ENCODE measurements at places on chromosomes 7 and 10.
A peak's percentile ranks its signal among the peaks of the same experiment; 100 is the strongest.

GRCh38 chr10:95834406-95834805, 73.4 kb upstream of the CC2D2B start:
- no peak for DNase-seq

- no peak for DNase-seq
Measured at GRCh38 chr10:99709480-99710229, 22.3 kb downstream of the COX15 start.

DNA sequence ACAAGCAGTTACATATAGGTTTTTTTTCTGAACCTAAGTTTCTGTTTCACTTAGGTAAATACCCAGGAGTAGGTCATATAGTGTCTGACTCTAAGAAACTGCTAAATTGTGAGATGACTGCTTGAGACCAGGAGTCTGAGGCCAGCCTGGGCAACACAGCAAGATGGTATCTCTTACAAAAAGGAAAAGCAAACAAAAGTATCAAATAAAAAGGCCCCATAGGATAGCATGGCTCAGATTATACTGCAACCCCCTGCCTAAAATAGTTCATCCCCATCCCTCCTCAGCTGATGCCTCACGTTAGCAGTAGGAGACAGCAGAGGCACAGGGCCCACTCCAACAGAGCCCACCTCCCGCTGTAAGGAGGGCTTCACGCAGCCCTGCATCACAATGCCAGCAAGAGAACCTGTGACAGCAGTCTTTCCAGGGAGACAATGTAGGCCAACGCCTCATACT, 90.3 kb downstream of the SRPK2 start:
- no peak for DNase-seq

DNA sequence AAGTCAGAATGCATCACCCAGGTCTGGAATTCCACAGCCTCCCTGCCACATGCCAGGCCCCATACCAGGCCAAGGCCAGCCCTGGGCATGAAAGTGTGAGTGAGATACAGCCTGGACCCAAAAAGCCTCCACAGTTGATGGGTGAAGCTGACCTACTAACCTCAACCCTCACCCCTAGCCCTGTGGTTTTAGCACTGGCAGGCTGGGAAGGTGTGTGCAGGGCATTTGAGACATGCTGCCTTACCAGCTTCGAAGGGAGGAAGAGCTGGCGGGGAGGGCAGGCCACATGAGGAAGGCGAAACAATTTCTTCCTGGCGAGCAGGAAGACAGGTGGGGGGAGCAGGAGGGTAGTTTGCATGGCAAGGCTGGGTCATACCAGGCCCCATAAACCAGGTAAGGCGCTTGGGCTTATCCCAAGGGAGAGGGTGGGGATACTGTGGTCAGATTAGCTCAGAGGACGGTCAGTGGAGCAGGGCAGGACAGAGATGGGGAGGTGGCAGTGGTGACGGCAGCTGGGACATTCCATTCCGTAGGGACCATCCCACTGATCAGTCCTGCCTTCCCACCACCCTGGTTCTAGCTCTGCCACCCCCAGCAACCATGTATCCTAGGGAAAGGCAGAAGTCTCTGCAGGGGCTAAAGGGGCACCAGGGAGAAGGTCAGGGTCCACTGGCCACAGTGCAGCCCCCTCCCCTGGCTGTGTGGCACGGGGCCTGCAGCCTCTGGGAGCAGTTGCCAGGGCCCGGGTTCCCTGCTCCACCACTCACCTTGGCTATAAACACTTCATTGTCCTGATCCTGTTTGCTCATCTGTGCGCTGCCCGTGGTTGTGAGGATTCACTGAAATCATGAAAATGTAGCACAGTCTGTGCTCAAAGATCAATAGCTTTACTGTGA, 155.8 kb downstream of the NRF1 start:
- DNase-seq, result no peak

DNA sequence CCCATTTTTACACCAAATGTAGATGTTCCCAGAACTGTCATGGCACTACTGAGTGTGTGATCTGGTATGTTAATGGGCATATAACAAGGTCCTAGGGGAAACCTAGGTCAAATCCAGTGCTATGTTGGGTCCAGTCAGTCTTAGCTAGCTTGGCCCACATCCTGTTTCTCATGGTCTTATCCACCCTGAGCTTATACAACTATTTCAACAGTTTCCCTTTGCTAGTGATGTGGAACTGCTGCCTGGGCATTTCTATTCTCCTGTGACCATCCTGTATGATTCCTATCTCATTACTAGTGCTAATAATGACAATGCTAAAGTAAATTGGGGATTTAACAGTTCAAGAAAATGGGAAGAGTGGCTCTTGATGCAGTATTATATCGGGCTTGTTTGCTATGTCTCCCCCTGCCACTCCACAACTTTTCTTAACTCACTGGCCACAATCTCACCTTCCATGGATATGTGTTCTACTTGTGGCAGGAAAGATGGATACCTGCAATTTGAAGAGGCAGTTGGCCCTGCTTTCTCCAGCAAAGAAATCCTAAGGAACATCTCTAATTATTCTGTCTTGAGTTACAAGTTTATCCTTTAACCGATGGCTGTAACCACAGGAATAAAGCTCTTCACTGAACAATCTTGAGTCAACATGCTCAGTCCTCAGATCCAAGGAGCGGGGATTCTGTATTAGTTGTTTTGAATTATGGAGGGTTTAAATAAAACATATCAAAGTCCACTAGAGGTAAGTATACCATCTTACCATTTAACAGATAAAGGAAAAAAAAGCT, 707.8 kb downstream of the XPNPEP1 start:
- DNase-seq, result no peak

DNA sequence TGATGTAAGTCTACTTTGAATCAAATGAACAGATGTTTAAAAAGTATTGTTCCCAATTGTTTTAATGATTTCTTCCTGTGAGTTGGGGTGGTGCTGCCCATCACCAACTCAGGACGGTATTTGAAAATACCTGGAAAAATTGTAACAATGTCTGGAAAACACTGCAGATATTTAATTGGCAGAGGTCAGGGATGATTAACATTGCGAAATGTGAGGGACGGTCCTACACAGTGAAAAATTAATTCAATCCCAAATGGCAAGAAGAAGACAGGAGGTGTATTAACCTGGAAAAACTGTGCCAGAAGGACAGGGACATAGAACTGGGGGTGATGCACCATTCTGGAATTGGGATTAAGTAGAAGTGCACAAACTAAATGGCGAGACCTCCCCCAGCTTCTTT, 29.6 kb downstream of the ANKIB1 start:
- no peak for DNase-seq

GRCh38 chr7:113199136-113199535, 80.8 kb upstream of the SMIM30 start:
- no peak for DNase-seq

- DNase-seq, result no peak
Measured at GRCh38 chr10:74167443-74167842, 16.4 kb downstream of the ADK start.

DNA sequence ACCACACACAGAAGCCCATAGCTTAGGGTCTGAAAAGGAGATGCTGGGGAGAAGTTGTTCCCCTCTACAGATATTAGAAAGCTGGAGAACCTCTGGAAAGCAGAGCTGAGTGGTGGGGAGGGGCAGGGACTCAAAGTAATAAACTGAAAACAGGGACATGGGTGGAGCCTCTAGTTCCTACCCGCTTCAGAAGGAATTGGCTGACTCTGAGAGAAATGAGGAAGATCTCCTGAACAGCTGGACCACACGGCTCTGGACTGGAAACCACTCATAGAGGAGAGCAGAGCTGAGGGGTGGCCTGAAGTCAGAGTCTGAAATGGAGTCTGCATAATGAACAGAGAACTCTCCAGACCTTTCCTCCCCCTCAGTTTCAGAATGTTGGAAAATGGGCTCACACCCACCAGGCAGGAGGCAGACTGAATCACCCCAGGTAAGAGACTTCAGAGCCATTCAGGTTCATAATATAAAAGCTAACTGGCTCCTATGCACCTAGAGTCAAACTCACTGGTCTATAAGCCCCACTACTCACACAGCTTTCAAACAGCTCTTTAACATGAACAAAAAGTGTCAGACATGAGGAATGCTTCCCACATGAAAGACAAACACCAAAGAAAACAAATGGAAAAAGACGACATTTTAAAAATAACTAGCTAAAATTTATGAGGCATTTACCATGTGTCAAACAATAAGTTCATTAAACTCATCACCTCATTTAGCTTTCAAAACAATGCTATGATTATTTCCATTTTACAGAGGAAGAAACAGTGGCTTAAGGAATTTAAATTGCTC, 68.1 kb downstream of the RNF216 start:
- DNase-seq, result no peak

DNA sequence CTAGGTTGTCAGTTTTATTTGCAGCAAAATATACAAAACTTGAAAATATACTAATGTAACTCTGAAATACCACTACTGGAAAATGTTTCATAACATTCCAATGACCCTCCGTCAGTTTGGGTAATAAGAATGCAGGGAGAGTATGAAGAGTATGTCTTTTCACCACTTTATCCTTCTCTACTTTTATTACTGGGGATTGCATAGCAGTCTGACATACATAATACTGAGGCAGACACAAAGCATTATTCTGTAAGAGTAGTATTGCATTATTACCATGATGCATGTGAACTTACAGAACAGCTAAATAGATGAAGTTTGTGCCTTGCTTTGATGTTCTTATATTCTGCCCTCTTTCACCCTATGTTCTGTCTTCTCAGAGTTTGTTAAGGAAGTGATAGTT, 151.8 kb upstream of the TPK1 start:
- DNase-seq, result no peak

- DNase-seq, result no peak
Measured at GRCh38 chr7:8785081-8785480, 351.7 kb downstream of the NXPH1 start.

GRCh38 chr7:54860003-54860775, 101.2 kb upstream of the SEC61G start:
- DNase-seq, result no peak

GRCh38 chr10:19209319-19209718, 160.7 kb downstream of the MALRD1 start:
- peak; percentile 85 for DNase-seq

- DNase-seq, result no peak
Measured at GRCh38 chr10:74051736-74052342, 53.9 kb downstream of the VCL start.

GRCh38 chr7:111841596-111842205, 279.4 kb upstream of the IMMP2L start:
- DNase-seq, result no peak

- no peak for DNase-seq
Measured at GRCh38 chr7:32074787-32075585, 4.8 kb upstream of the PDE1C start.

DNA sequence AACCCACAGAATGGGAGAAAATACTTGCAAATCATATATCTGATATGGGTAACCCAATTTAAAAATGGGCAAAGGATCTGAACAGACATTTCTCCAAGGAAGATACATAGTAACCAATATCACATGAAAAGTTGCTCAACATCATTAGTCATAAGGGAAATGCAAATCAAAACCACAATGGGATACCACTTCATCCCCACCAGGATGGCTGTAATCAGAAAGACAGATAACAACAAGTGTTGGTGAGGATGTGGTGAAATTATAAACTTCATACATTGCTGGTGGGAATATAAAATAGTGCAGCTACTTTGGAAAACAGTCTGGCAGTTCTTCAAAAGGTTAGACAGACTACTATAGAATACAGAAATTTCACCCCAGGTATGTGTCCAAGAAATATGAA, 19.3 kb downstream of the AOC1 start:
- no peak for DNase-seq

DNA sequence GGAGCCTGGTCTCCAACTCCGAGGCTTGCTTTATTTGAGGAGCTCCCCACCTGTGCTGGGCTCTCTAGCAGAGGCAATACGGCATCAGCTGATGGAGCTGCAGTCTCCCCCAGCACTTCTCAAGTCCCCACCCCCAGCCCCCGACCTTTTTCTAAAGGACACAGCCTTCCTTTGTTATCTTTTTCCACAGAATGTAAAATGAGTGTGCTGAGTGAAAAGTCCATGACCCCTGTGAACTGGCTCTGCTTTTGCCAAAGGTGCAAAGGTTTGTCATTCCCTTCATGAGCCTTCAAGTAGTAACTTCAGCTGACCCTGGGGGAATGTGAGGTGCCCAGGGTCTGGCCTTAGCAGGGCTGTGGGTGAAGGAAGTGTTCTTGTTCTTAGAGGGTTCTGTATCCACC, 25.5 kb downstream of the LRRC4 start:
- no peak for DNase-seq

GRCh38 chr10:110820321-110820814, 51.4 kb upstream of the PDCD4 start:
- DNase-seq, result no peak

- DNase-seq, result no peak
Measured at GRCh38 chr10:62093863-62094291, 174.8 kb downstream of the RTKN2 start.

DNA sequence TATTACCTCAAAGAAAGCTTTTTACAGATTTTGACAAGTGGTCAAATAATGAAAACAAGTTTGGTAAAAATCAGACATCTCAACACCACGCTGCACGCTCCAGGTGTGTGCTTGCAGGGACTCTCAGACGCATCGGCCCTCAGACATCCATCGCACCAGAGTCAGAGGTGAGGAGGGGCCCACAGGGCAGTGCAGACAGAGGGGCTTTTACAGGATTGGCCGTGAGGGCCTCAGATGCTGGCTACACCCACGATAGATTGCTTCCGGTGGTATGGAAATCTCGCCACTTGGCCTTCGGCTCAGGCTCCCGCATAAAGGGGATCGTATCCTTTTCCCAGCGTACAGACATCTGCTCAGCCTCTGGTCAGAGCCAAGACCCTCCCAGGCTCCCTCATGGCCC, 72.1 kb downstream of the TCERG1L start:
- no peak for DNase-seq

- DNase-seq, result no peak
Measured at GRCh38 chr7:92404170-92404614, 43.1 kb upstream of the GATAD1 start.

DNA sequence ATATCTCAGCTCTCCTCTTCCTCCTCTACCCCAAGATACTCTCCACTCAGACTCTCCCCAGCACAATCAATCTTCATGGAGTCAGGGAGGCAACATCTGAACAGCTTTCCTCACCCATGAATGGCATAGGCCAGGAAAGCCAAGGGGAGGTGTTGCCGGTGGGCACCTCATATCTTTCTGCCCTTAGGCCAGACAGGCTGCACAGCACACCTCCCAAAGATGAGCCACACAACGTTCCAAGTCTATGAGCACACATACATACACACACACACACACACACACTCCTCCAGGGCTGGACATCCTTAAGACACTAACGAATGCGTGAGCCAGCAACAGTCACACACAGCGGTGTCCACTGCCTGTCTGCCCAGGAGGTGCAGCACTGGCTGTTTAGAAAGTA, 17.7 kb downstream of the COBL start:
- no peak for DNase-seq

GRCh38 chr7:38034062-38034908, 113.8 kb downstream of the EPDR1 start:
- no peak for DNase-seq

GRCh38 chr10:48523820-48524758, 80.8 kb downstream of the ARHGAP22 start:
- DNase-seq, result peak; percentile 7

DNA sequence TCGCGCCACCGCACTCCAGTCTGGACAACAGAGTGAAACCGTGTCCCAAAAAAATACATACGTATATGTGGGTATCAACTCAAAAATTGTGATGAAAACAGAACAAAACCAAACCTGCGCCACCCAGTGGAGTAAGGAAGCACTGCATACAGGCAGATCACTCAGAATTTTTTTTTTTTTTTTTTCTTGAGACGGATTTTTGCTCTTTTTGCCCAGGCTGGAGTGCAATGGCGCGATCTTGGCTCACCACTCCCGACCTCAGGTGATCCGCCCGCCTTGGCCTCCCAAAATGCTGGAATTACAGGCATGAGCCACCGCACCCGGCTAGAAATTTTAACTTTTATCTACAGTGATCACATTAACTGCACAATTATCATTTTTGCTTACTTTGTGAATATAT, 9.1 kb upstream of the TMEM236 start:
- no peak for DNase-seq
